Left renal cortex interstitium (tissue), 4 donors: ENCODE measurements at places on chromosomes 16 and 17. TPM values are rescaled to one million over a fixed set of nuclear protein-coding genes. Genes with fewer than 3 reads are reported as not detected.

Gene ZNF469
- polyA plus RNA-seq: 2.1 TPM

Gene FBXW10
- 0.33 TPM for polyA plus RNA-seq

Gene CACNG1
- polyA plus RNA-seq: not detected

Gene CCDC92B
- polyA plus RNA-seq: 0.11 TPM

Gene CDR2L
- polyA plus RNA-seq: 8.2 TPM

Gene KCNJ18
- polyA plus RNA-seq: not detected
